ENCODE measurements at places on chromosomes 3 and 15. TPM values are rescaled to one million over a fixed set of nuclear protein-coding genes. Genes with fewer than 3 reads are reported as not detected.

- DNase-seq: no peak
- H3K27ac ChIP-seq: no peak overlapping the region
- H3K4me1 ChIP-seq: no peaks in the 10 kb centered on the region
Observed at GRCh38 chr3:39592311-39593050, 125.0 kb downstream of the MOBP start.

GRCh38 chr15:91075739-91076138 lies 24.3 kb upstream of the SV2B start:
- H3K4me3 ChIP-seq: no peak overlapping the region
- no peak overlapping the region for H3K27ac ChIP-seq
- H3K36me3 ChIP-seq: no peaks in the 10 kb centered on the region
- no peaks in the 10 kb centered on the region for H3K4me1 ChIP-seq

LRRIQ4 gene
- total RNA-seq: not detected

LMAN1L gene
- total RNA-seq: 0.23 TPM

EPHB1 gene
- not detected for total RNA-seq

Measured in CD4-positive, alpha-beta memory T cell (primary cell).